CD4-positive, alpha-beta T cell treated with Interferon alpha-2 for 1 hour (primary cell): ENCODE measurements at places on chromosomes 16 and 17.

DNA sequence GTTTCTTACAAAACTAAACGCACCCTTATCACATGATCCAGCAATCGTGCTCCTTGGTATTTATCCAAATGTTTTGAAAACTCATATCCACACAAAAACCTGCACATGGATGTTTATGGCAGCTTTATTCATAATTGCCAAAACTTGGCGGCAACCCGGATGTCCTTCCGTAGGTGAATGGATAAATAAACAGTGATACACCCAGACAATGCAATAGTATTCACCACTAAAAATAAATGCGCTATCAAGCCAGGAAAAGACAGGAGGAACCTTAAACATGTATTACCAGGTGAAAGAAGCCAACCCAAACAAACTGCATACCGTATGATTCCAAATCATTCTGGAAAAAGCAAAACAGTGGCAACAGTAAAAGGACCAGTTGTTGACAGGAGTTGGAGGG, 10.0 kb downstream of the SPATA32 start:
- no peak for DNase-seq

DNA sequence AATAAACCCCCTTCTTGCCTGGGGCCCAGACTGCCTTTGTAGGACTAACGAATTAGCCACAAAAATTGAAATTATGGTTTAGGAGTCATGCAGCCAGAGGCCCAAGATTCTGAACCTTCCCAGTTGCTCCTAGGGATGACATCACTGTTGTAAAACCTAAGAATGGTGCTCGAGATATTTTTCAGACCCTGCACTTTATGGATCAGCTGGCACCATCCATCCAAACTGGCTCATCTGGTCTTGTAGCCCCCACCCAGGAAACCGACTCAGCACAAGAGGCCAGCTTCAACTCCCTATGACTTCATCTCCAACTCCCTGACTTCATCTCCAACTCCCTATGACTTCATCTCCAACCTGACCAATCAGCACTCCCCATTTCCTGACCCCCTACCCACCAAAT, 10.9 kb upstream of the EVPL start:
- DNase-seq, result no peak

DNA sequence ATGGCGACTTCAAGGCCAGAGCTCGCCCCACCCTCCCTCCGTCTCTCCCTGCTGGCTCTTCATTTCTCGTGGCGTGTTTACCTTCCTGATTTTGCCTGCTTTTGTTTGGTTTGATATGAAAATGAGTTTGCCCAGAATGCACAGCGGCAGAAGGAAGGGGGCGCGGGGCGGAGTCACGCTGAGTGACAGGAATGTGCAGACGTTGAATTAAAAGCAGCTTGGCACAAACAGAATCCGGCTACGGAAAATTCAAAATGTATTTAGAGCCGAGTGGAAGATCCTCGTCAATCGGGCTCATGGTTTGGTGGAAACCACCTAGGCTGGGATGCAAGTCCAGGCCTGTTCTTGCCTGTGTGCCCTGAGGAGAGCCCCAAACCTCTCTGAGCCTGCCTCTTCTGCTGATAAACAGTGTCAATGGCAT, 102.7 kb downstream of the SDK2 start:
- no peak for DNase-seq

- peak; percentile 85 for DNase-seq
Observed at GRCh38 chr17:63445571-63445953, 544 bp downstream of the CYB561 start.

- no peak for DNase-seq
Observed at GRCh38 chr16:67963662-67964321, 4.6 kb downstream of the SLC12A4 start.

DNA sequence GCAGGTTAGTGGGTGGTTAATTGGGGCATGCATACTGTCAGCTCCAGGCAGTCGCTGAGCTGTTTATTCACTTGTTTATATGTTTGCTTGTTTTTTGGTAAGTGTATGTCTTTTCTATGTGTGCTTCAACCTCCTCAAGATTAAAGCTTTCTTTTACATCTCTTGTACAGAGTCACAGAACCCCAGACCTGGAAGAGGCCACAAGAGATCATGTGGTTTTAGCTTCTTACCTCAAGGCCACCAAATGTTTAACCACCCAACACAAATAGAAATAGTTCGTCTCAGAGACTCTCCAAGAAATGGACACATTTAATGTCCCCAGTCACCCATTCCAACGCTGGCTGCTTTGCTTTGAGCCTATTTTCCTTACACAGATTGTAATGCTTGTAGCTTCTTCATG, 11.8 kb upstream of the TMEM98 start:
- DNase-seq, result no peak

DNA sequence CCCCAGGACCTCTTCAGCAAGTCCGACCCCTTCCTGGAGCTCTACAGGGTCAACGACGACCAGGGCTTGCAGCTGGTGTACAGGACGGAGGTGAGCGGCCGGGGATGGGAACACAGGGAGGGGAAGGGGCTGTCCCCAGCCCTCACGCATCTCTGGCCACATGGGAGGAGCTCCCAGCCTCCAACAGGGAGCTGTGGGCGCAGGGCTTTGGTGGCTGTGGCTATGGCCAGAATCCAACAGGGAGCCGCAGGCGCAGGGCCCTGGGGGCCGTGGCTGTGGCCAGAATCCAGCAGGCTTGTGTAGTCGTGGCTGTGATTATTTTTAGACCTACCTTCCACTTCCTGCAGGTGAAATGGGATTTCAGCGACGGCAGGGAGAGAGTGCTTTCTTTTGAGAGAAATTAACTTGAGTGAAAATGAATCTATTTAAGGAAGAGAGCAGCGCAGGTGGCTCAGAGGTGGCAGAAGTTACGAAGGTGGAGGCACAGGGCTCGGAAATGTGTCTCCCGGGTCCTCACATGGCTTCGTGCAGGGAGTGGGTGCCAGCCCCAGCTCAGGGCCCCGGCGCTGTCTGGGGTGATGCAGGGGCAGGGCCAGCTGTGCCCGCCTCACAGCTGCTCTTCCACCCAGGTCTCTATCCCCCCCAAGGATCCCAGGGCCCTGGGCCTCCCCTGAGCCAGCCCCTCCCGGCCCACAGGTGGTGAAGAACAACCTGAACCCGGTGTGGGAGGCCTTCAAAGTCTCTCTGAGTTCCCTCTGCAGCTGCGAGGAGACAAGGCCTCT, 9.4 kb downstream of the CPNE7 start:
- no peak for DNase-seq

DNA sequence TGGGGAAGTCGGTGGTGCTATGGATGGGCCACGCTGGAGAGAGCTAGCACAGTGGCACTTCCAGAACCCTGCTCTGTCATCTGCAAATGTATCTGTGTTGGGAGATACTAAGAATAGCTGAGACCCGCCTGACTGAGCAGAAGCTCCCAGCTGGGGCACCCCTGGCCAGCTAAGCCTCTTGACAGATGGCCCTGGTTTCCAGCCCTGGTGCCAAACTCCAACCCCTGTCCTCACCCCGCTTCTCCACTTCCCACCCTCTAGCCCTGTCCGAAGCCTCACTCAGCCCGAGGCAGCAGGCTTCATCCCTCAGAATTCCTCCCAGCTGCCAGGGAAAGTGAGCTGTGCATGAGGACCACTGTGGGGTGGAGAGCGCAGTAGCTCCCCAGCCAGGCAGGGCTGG, 124.4 kb downstream of the CCDC144A start:
- no peak for DNase-seq

DNA sequence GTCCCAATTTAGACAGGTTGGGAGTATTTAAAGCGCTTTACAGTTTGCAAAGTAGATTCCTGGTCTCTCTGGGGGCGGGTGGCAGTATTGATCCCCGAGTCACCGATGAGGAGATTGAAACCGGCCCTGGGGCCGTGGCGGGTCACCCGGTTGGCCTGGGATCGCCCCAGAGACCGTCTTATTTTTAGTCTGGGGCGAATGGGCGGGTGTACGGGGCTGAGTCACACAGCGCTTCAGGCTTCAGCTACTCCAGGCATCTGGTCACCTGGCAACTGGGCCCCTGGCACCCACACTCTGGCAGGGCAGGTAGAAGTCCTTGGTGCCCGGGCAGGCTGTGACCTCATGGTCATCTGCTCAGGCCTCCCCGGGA, 669 bp downstream of the MIEF2 start:
- DNase-seq, result no peak

- DNase-seq, result no peak
Observed at GRCh38 chr16:9996221-9996620, 186.0 kb downstream of the GRIN2A start.

- DNase-seq, result no peak
Observed at GRCh38 chr17:79742951-79743476, 12.3 kb downstream of the ENPP7 start.

DNA sequence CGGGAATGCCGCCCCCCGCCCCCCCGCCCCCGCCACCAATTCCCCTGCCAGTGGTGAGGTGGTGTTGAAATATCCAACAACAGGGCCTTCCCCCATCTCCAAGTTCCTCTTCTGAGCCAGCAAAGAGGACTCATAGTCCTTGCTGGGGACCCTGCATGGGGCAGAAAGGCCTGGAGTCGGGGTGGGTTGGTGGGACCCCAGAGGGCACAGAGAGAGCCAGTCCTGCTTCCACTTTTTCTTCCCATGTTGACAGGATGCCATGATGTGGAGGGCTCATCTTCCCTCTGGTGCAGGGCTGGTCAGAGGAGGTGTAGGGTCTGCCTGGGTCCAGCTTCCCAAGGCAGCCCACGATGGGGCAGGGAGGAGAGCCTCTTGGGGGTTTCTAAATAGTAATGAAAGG, 49.0 kb upstream of the PIK3R6 start:
- DNase-seq, result no peak

GRCh38 chr17:59018019-59018418, 88.7 kb downstream of the TRIM37 start:
- DNase-seq, result no peak

- DNase-seq, result no peak
Observed at GRCh38 chr16:11411059-11411550, 65.8 kb downstream of the RMI2 start.

DNA sequence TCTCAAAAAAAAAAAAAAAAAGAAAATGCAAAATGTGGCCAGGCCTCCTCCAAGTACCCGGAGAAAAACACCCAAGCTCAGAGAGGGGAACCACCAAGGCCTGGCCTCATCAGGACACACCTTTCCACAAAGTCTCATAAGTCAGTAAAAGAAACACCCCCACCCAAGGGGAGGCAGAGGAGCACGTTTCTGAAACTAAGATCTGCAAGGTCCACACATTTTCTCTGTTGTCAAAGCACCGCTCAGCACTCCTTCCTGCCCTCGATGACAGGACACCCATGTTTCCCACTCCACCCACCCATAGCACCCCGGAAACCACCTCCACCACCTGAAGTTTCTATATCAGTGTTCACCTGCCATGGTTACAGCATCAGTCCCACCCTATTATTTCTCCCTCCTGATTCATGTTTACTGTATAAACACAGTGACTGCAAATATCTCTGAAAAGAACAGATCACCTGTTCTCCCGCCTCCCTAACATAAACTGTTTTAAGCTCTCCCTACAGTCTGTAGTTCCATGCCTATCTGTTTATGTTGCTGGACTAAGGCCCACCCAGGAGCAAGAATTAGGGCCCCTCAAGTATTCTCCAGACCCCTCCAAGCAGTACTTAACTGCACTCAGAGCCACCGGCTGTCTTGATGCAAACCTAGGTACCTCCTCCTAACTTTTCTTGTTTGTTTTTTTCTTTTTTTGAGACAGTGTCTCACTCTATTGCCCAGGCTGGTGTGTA, 2.0 kb downstream of the CORO7 start:
- peak; percentile 92 for DNase-seq

GRCh38 chr16:17101646-17102045, 369.1 kb downstream of the XYLT1 start:
- DNase-seq, result no peak

GRCh38 chr16:82900559-82900958, 273.8 kb downstream of the CDH13 start:
- no peak for DNase-seq

- no peak for DNase-seq
Observed at GRCh38 chr17:37510056-37510455, 20.4 kb downstream of the DUSP14 start.

DNA sequence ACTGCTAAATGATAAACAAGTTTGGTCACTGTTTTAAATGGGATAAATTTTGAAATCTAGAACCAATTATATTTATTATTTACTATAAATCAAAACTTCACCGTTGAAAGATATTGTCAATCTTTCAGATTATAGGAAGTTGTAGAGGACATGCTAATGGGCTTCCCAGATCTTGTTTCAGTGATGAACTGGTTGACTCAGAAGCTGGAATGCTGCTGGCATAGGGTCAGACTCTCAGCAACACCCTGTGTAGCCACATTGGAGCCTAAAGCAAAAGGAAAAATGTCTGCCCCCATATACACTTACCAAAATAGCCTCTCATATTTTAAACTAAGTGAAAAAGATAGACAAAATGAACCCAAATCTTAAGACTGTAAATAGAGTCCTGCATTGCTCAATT, 916.9 kb upstream of the SOX9 start:
- no peak for DNase-seq

DNA sequence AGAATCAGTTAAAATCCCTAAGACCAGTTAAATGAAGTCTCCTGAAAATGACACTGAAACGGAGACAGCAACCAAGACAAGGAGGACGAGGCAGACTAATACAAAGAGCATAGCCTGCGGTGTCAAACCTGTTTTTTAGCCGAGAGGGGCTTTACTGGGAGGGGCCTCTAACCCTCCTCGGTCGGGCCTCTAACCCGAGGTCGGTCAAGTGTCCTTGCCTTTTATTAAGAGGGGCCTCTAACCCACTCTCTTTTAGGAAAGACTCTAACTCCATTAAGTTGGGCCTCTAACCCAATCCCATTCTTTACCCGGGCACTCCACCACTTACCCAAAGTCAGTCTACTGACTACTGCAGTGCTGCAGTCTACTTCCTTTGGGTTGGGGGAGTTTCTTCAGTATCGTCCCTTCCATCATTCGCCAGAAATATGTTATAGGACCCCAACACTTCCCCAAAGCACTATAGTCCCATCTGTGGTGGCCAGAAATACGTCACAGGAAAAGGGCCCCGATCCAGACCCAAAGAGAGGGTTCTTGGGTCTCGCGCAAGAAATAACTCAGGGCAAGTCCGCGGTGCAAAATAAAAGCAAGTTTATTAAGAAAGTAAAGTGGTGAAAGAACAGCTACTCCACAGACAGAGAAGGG, 39.2 kb upstream of the ARL4D start:
- no peak for DNase-seq

GRCh38 chr16:78142788-78143187, 43.3 kb downstream of the WWOX start:
- no peak for DNase-seq
